ENCODE measurements at places on chromosomes 1 and 21. TPM values are rescaled to one million over a fixed set of nuclear protein-coding genes. Genes with fewer than 3 reads are reported as not detected.

The MROH7 gene
- under 0.01 TPM for total RNA-seq

The MYOC gene
- total RNA-seq, result not detected

The MMEL1 gene
- total RNA-seq, result 1.5 TPM

The OLIG2 gene
- not detected for total RNA-seq

The CLCA4 gene
- not detected for total RNA-seq

The OR2L8 gene
- total RNA-seq, result 0.30 TPM

The RBP7 gene
- total RNA-seq, result not detected

The PIGV gene
- total RNA-seq, result 7.1 TPM

The OR2L5 gene
- not detected for total RNA-seq

The WDR47 gene
- total RNA-seq, result 22.2 TPM

The TACSTD2 gene
- total RNA-seq, result 0.65 TPM

The S100A2 gene
- 4.0 TPM for total RNA-seq

The PRRX1 gene
- total RNA-seq, result 0.32 TPM

The NR1I3 gene
- total RNA-seq, result not detected

The CD1D gene
- total RNA-seq, result not detected

The RPS6KA1 gene
- total RNA-seq, result 11.4 TPM

The CELA2A gene
- total RNA-seq, result not detected

The TRAF5 gene
- 6.2 TPM for total RNA-seq

The SASS6 gene
- 3.6 TPM for total RNA-seq

The KCNN3 gene
- 0.65 TPM for total RNA-seq

The SH3BGR gene
- not detected for total RNA-seq

The MYBPH gene
- not detected for total RNA-seq

The WNT9A gene
- total RNA-seq, result 1.3 TPM

The KRTAP11-1 gene
- not detected for total RNA-seq

The CALML6 gene
- not detected for total RNA-seq

The KCNJ15 gene
- 0.32 TPM for total RNA-seq

The CCNL2 gene
- 111 TPM for total RNA-seq

The PRAMEF4 gene
- not detected for total RNA-seq

The NCMAP gene
- not detected for total RNA-seq

The TOE1 gene
- total RNA-seq, result 28.4 TPM

The HES3 gene
- total RNA-seq, result not detected

The PLEKHN1 gene
- total RNA-seq, result 0.30 TPM

The HRNR gene
- total RNA-seq, result not detected

The TSACC gene
- not detected for total RNA-seq

The SYTL1 gene
- total RNA-seq, result not detected

The ACKR1 gene
- total RNA-seq, result 0.32 TPM

The C8A gene
- not detected for total RNA-seq

The TTC22 gene
- total RNA-seq, result not detected

The HSF2BP gene
- total RNA-seq, result 1.6 TPM

The PROK1 gene
- total RNA-seq, result not detected
